Aorta (tissue), 5 donors: ENCODE measurements at places on chromosomes 11 and 22. TPM values are rescaled to one million over a fixed set of nuclear protein-coding genes. Genes with fewer than 3 reads are reported as not detected.

GRCh38 chr11:114366331-114367243 is 33.7 kb downstream of the C11orf71 start:
- DNase-seq, result no peak

DNA sequence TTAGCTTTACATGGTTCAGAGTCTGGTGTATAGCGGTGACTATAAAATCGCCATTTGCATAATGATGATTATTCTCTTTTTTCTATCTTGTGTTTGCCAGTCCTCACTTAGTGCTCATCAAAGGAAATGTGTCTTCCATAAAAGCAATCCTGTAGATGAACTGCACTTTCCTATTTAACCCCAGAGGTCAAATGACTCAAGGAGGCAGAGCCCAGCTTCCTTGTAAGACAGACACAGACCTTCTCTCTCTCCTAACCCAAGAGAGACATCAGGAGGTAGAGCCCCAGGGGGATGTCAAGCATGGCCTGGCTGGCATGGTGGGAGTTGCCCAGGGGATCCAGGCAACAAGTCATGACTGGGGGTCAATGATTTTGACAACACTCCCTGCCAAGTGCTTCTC is 46.9 kb upstream of the CRTAM start:
- no peak for DNase-seq

DNA sequence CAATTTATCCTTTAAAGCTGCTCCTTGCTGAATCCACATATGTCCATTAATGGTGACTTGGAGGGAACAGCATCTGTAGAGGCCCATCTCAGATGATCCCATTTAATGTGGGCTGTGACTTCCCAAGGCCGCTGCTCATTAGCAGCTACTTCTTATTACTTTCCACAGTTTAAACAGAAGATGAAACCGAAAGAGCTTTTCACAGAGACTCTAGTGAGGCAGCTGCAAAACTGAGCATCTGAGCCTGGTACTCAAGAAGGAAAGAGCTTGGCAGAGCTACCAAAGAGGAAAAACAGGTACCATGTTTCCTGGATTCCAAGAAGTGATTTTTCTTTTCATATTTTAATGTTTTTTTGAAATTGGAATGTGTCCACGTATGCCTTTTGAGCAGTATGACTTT is 110.5 kb upstream of the NARS2 start:
- no peak for DNase-seq

GRCh38 chr11:128896356-128896755 is 5.2 kb downstream of the KCNJ5 start:
- DNase-seq, result no peak

FIBIN gene
- 56.3 TPM for polyA plus RNA-seq

HOATZ gene
- polyA plus RNA-seq, result not detected

DNA sequence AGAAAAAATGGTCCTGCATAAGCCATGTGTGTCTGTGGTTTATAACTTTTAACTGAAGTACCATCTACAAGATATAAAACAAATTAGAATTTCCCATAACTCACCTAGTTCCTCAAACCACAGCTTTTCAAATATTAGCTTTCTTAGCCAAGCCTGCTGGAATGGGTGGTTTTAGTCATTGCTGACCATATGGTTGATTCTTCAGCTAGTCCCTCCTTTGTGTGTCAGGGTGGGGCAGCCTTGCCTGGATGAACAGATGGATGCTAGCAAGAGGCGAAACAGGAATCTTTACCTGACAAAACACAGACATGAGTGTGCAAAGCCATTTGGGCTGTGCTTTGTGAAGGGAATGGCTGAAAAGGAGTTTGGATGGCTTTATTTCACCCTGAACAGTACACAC is 6.9 kb upstream of the B3GNT6 start:
- DNase-seq, result no peak

- no peak for DNase-seq
These were observed 59.2 kb upstream of the FSHB start for GRCh38 chr11:30171661-30172060.

DNA sequence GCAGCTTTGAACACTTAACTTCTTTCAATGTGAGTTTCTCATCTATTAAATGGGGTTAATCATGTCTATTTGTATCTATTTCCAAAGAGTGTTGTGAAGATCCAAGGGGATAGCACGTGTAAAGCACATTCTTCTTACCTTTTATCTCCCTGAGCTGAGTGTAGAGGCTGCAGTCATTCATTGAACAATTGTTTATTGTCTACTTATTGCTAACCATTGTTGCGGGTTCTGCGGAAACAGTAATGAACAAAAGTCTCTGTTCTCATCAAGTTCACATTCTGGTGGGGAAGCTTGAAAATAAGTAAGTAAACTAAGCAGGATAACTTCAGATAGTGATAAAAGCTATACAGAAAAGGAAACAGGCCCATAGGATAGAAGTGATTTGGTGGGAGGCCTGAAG is 27.4 kb upstream of the PLET1 start:
- DNase-seq, result no peak

GRCh38 chr22:42905702-42906183 is 48.7 kb upstream of the ARFGAP3 start:
- DNase-seq, result peak; percentile 81

GRCh38 chr11:133127741-133128140 is 404.6 kb downstream of the OPCML start:
- no peak for DNase-seq

- peak; percentile 67 for DNase-seq
These were observed 10.1 kb upstream of the B4GALNT4 start for GRCh38 chr11:359181-359714.

- no peak for DNase-seq
These were observed 25.9 kb downstream of the TUG1 start for GRCh38 chr22:30994960-30995359.

GRCh38 chr11:119525180-119525866 is 102.4 kb upstream of the THY1 start:
- DNase-seq, result peak; percentile 9

GRCh38 chr11:75548595-75549272 is 13.3 kb upstream of the SERPINH1 start:
- no peak for DNase-seq

SLC22A12 gene
- polyA plus RNA-seq, result not detected

DNA sequence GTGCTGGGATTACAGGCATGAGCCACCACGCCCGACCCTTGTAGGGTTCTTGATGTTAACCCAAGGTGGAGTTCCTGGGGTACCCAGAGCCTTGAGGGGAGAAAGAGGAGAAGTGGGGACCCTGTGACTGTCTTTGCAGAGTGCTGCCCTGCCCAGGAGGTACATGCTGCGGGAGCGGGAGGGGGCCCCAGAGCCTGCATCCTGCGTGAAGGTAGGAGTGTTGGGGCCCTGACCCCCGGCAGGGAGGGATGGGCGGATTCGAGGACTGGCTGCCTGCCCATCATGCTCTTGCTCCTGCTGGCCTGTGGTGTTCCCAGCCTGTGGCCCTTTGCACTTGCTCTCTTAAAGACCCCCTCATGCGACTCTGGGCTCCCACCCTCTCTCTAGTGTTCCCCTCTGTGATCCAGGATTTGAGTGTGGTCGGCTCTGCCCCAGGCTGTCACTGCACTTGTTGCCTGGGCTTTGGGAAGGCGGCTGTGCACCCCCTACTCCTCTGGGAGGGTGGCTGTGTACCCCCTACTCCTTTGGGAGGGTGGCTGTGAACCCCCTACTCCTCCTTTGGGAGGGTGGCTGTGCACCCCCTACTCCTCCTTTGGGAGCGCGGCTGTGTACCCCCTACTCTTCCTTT is 4.5 kb downstream of the SCO2 start:
- no peak for DNase-seq

OR52H1 gene
- not detected for polyA plus RNA-seq

DNA sequence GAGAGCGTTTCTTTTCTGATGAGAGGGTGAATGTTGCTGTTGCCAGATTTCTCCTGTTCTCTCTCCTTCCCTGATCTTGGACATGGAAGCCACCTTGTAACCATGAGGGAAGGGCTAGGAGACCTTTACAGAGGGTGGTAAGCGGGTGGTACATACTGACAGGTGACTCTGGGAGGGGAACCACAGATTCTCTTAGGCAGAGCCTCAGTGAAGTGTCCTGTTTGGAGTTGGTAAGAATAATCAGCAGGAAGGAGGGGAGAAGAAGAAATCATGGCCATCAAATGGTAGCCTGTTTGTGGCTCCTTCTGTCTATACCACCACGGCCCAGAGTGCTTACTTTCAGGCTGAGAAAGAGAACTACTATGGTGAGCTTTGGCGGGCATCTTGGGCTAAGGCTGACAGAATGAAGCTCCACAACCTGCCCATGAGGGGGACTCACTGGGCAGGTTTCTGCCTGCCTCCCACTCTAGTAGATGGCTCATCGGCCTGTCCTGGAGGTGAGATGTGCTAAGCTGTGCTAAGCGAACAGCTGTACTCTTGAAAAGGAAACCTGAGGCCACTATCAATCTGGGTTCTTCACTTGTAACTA is 55.3 kb upstream of the CLTCL1 start:
- no peak for DNase-seq

- no peak for DNase-seq
These were observed 242.9 kb downstream of the NELL1 start for GRCh38 chr11:20912065-20912821.

- no peak for DNase-seq
These were observed 14.6 kb downstream of the ACAT1 start for GRCh38 chr11:108135845-108136544.

GRCh38 chr11:28482666-28483065 is 374.5 kb downstream of the METTL15 start:
- DNase-seq, result no peak

GRCh38 chr11:111644922-111645321 is 42.7 kb downstream of the SIK2 start:
- no peak for DNase-seq

DNA sequence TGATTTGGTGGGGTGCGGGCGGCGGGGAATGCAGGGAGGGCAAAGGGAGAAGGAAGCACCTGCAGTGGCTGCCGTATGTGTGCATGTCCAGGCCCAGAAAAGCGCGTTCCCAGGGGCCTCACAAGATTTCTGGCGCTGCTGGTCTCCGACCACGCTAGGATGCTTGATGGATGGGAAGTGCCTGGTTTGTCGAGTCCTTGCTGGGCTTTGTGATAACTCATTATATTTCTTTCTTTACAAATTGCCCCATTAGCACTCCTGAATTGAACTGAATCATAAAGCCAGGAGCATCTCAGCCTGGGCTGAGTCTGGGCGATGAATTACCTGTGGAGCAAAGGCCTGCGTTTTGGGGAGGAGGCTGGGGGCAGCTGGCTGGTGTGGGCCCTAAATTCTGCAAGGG is 69.2 kb upstream of the LMO1 start:
- no peak for DNase-seq

GRCh38 chr22:22802339-22802970 is 85.2 kb upstream of the IGLL5 start:
- no peak for DNase-seq

DNA sequence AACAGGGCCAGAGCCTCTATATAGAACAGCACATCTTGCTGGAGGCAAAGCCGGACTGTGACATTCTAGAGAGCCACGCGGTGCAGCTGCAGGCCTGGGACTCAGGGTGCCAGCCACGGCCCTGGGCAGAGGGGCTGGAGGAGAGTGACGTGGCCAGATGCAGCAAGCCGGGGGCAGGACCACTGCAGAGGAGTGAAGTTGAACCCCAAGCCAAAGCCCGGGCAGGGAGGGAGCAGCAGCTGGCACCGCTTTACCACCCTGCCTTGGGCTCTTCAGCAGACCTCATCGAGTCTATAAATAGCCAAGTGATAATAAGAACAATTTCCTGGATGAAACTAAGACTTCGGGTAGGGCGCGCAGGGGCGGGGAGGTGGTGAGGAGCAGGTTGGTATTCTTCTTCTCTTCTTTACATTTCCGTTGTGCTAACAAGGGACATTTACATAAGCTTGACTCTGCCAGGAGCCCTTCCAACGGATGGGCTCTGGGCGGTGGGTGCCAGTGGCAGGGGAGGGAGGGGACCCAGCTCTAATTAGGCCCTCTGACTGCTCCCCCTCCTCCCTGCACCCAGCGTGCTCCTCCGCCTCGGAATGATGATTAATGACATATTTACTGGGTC is 110.2 kb downstream of the ST3GAL4 start:
- DNase-seq, result no peak

NXPE1 gene
- 0.15 TPM for polyA plus RNA-seq

DNA sequence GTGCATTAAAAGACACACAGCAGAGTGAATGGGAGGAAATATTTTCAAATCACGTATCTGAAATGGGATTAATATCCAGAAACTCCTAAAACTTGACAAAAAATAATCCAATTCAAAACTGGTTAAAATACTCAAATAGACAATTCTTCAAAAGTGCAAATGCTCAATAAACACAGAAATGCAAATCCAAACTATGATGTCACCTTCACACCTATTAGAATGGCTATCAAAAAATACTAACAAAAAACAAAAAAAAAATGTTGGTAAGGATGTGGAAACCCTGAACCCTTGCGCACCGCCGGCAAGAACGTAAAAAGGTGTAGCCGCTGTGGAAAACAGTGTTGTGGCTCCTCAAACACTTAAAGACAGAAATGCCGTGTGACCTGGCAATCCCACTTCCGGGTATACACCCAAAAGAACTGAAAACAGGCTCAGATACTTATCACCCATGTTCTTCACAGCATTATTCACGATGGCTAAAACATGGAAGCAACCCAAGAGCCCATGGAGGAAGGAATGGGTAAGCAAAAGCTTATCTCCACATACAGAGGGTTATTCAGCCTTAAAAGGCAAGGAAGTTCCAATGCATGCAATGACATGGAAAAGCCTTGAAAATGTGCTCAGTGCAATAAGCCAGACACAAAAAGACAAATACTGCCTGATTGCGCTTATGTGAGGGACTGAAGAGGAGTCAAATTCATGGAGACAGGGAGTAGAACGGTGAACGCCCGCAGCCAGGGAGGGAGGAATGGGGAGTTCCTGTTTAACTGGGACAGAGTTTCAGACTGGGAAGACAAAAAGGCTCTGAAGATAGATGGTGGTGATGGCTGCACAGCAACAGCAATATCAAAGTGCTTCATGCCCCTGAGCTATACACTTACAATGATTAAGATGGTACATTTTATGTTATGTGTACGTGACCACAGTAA is 19.6 kb downstream of the BRD1 start:
- peak; percentile 5 for DNase-seq

DNA sequence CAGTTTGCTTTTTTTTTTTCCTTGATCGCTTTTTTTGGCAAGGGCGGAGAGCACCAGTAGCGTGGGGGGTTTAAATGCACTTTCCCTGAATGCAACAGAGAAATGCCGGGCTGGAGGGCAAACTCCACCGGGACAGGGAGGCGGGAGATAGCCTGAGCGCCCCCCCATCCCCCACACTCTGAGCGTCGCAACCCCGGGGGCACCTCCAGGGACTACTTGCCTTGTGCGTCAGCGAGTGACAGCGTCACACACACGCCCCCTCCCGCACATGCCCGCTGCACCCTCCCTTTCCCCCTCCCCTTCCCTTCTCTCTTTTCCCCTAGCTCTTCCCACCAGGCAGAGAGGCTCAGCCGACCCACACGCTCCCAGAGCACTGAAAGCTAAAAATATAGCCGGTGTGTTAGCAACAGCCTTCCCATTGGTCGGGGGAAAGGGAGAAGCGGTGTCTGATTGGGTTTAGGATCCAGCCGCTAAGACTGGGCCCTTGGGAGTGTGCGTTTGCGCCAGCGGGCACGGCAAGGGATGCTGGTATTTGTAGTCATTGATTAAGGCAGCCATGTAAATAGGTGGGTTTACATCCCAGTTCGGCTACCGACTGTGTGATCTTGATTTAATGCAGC is 1.7 kb upstream of the TOB2 start:
- DNase-seq, result peak; percentile 97

SYT12 gene
- polyA plus RNA-seq, result 1.4 TPM
